Activated naive CD8-positive, alpha-beta T cell treated with anti-CD3 and anti-CD28 coated beads, Interleukin-2, amount 50 U/mL, for 24 hours (primary cell): ENCODE measurements at places on chromosomes 16 and 17.

DNA sequence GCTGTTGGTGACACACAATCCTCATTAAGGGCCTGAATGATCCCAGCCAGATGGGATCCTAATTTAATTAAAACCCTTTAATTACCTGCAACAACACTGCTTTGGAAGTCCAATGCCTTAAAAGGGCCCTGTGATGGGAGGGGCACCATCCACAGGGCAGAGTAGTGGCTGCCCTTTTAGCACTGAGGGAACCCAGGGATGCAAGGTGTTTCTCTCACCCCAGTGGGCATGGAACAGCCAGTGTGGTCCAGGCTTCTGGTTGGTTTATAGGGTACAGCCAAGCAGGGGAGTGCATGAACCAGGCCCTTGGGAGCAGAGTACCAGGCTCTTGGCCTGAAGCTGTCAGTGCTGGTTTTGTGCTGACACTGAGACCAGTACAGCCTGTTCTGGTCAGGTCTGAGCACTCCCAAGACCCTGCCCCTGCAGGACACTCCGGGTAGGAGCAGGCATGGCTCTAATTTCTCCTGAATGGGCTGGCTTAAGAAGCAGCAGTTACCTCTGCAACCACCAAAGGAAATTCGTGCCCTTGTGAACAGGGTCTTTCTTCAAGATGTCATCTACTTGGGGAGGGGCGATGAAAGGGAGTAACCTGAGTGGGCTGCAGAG, 9.9 kb downstream of the NXPH3 start:
- H3K27me3 ChIP-seq, result no peaks in the 10 kb centered on the region
- no peak for DNase-seq
- no peaks in the 10 kb centered on the region for H3K4me1 ChIP-seq
- no peak overlapping the region for H3K4me3 ChIP-seq

- H3K4me3 ChIP-seq, result no peak overlapping the region
- DNase-seq, result no peak
- peaks cover 8% of the 10 kb centered on the region for H3K4me1 ChIP-seq
- H3K36me3 ChIP-seq, result no peaks in the 10 kb centered on the region
- no peak overlapping the region for H3K27ac ChIP-seq
- peaks cover 3% of the 10 kb centered on the region for H3K27me3 ChIP-seq
Measured at GRCh38 chr17:62641153-62641552, 13.7 kb downstream of the MRC2 start.

GRCh38 chr16:19846436-19846835, 38.2 kb downstream of the GPRC5B start:
- no peaks in the 10 kb centered on the region for H3K36me3 ChIP-seq
- no peaks in the 10 kb centered on the region for H3K27me3 ChIP-seq
- H3K4me3 ChIP-seq, result no peak overlapping the region
- no peak for DNase-seq

GRCh38 chr16:30340621-30341020, 14.5 kb downstream of the CD2BP2 start:
- no peak overlapping the region for H3K4me3 ChIP-seq
- peaks cover 2% of the 10 kb centered on the region for H3K36me3 ChIP-seq
- no peak for DNase-seq
- H3K27me3 ChIP-seq, result no peaks in the 10 kb centered on the region

- DNase-seq, result no peak
- peaks cover 30% of the 10 kb centered on the region for H3K36me3 ChIP-seq
- no peaks in the 10 kb centered on the region for H3K27me3 ChIP-seq
- no peak overlapping the region for H3K4me3 ChIP-seq
- H3K4me1 ChIP-seq, result peaks cover 8% of the 10 kb centered on the region
- no peak overlapping the region for H3K27ac ChIP-seq
Measured at GRCh38 chr17:74767111-74767516, 9.0 kb downstream of the NAT9 start.

GRCh38 chr16:19589771-19590302, 34.3 kb downstream of the VPS35L start:
- H3K4me1 ChIP-seq, result peaks cover 24% of the 10 kb centered on the region
- H3K27ac ChIP-seq, result peak overlapping the region; percentile 23
- H3K4me3 ChIP-seq, result no peak overlapping the region
- DNase-seq, result no peak

DNA sequence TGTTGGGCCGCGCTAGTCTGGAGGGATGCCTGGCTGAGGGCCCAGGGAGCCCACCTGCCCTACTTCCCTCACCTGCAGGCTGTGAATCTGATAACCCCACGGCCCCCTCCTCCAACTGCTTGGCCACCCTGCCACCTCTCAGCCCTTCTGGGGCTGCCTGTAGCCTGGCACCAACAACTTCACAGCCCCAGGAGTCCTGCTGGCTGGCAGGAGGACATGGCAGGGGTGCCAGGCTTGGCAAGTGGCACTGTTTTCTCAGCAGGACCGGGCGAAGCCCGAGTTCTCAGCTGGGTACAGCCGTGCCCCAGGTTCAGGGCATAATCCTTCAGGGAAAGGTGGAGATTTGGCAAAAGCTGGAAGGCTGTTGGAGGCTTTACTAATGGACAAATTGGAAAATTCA, 129.6 kb downstream of the CMIP start:
- no peak overlapping the region for H3K4me3 ChIP-seq
- no peaks in the 10 kb centered on the region for H3K36me3 ChIP-seq
- no peaks in the 10 kb centered on the region for H3K27me3 ChIP-seq
- H3K27ac ChIP-seq, result no peak overlapping the region

- peaks cover 56% of the 10 kb centered on the region for H3K27me3 ChIP-seq
- H3K4me1 ChIP-seq, result peaks cover 28% of the 10 kb centered on the region
- peak within 1 kb of the TSS; percentile 71 for H3K4me3 ChIP-seq
- peak; percentile 81 for DNase-seq
Measured at GRCh38 chr17:49575679-49576087, at the start of gene NXPH3. Gene NXPH3 (plus strand): TSS chr17:49575871. CDS start chr17:49576220, 349 bp downstream.

GRCh38 chr16:65119435-65119834, 2.4 kb downstream of the CDH11 start:
- no peak for DNase-seq
- H3K36me3 ChIP-seq, result no peaks in the 10 kb centered on the region
- H3K4me3 ChIP-seq, result no peak overlapping the region
